ENCODE measurements at places on chromosomes 2 and 18. TPM values are rescaled to one million over a fixed set of nuclear protein-coding genes. Genes with fewer than 3 reads are reported as not detected.

Gene VWA3B
- total RNA-seq = not detected

DNA sequence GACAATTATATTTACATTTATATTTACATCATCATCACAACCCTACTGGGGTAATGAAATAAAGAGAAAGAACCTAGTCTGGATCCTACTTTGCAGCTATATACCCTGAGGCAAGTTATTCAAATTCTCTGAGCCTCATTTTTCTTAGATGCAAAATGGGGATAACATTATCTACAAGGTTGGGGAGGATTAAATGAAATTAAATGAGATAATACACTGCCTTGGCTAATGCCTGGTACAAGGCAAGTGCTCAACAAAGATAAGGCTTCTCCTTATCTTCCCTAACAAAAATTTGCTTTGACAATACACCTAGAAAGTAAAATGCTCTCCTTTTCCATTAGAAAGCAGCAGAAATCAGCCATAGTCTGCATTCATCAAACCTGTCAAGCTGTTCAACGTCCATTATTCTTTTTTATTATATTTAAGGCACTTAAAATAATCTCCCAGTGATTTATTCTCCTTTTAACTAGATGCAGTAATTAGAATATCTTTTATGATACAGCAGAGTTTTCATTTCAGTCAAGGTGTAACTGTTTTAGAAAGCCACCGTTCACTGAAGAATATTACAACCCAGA lies 44.8 kb downstream of the TCF4 start:
- no peak overlapping the region for H3K27ac ChIP-seq
- no peak overlapping the region for H3K4me3 ChIP-seq

- no peaks in the 10 kb centered on the region for H3K36me3 ChIP-seq
- no peak overlapping the region for H3K27ac ChIP-seq
- H3K4me3 ChIP-seq = no peak overlapping the region
- no peak for DNase-seq
Observed at GRCh38 chr2:216051350-216051749, 30.3 kb downstream of the PECR start.

DNA sequence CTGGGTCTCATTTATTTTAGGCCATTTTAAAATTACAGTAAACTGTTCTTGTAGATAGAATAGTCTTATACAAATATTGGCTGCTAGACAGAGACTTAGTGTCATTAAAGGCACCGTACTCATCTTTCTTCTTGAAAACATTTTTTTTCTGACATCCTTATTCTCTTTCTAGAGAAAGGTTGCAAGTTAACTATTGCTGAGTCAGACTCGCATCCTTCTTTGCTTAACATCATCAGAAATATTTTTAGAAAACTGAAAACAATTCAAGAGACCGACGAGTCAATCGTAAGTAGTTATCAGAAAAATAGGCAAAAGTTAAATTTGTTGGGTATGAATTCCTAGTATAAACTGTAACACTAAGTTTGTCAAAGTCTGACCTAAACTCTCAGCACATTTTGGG lies 72.2 kb downstream of the HNMT start:
- no peak for DNase-seq
- no peaks in the 10 kb centered on the region for H3K27me3 ChIP-seq
- no peaks in the 10 kb centered on the region for H3K4me1 ChIP-seq

Data from breast epithelium (tissue), 4 donors.